Stimulated activated CD4-positive, alpha-beta T cell treated with anti-CD3 and anti-CD28 coated beads, Interleukin-2, amount 100 ng/mL, for 4 hours (primary cell): ENCODE measurements at places on chromosomes 3 and 15.

DNA sequence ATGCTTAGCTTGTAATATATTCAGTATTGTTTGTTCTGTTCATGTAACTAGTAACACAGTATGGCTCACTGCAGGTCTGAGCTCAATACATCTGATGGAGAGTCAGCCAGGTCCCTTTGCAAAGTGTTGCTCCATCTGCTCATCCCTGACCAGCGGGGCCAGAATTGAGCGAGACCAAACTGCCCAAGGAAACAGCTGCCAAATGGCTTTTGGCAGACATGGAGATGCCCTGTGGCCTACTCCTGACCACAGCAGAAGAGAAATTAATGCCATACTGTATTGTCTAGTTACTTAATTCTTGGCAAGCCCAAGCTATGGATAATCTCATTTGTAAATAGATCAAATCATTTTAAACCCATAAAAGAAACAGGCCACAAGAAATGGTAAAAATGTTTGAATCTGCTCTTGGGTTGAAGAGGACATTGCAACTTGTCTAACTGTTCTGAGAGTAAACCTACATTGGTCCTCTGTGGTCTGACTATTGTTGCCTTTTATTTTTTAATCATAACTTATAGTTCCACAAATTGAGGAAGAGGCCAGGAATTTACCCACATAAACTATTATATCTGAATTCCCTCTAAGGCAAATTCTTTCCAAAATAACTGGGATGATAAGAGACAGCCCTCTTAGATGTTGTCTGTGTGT, 209.5 kb downstream of the EBLN2 start:
- DNase-seq = no peak

- no peak for DNase-seq
These were observed 136.5 kb downstream of the TPRA1 start for GRCh38 chr3:127454051-127454450.

DNA sequence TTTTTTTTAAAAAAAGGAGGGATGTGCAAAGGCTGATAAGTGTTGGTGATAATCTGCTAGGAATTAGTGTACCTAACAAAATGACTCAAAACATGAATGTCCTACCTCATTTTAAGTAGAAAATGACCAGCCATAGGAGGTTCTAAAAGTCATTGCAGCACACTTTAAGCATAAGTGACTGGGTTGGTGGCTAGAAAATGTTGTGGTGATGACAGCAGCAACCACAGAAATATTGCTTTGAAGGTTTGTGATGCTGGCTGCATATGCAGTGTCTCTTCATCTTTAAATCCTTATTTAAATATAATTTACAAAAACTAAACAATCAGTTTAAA, 55.2 kb downstream of the CMSS1 start:
- DNase-seq = no peak

DNA sequence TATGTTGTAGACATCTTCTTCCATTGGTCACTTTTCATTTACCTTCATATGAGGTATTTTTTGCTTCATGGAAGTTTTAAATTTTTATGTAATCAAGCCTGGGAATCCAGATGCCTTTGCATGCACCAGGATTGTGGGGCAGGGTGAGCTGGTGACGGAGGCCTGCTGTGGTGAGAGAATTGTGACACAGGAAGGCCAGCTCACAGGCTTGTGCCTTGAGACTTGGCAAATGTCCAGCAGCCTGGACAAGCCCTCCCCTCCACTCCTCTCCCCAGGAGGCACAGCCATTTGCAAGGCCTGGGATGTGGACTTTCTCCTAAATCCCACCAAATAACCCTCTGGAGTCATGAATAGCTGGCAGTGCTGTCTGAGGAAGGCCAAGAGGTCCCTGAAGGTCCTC, 67.4 kb downstream of the RHCG start:
- DNase-seq = no peak

DNA sequence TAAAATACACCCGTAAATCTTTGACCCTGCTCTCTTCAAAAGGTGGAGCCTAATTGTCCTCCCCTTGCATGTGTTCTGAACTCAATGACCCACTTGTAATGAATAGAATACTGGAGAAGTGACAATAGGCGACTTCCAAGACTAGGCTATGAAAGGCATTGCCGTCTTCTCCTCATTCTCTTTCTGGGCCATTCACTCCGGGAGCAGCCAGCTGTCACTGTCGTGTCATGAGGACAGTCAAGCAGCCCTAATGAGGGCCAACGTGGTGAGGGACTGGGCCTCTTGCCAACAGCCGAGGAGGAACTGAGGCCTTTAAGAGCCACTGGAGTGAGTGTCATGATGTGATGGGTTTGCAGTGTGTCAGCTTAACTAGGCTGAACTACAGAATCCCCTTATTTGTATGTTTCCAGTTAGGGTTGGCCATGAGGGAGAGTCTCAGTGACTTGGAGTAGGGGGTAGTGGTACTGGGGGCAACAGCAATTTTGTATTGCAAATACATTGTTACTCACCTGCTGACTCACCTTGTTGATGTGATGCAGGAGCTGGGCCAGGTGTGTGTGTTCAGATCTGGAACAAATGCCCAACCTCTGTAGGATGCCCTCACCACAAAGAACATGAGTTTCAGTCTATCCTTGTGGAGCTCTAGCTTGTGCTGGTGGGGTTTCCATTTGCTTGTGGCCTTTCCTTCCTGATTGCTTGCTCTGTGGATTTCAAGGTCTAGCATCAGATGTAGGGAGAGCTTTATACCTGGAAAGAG, 188.5 kb upstream of the PROK2 start:
- no peak for DNase-seq

DNA sequence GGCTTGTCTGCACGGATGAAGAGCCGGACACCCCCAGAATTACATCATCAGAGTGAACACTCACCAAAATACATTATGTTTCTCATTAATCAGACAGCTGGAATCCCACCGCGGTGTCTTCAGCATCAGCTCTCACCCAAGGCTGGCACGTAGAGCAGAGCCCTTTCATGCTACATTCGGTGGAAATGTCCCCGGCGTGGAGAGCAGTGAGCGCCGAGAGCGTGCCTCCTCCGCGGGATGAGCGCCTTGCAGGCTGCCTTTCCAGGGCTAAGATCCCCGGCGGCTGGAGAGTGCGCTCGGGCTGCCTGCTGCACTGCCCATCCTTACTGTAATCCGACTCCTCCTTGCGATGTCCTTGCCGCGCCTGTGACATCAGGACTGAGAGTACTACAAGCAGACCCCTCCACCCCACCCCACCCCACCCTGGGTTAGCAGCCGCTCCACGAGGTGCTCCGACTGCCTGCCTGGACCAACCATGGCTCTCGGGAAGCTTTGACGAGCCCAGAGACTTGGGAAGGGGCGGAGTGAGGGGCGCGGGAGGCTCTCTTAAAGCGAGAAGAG, at the start of gene ZNF385D:
ZNF385D (minus strand) TSS at position 380 of the 561 bp plus-strand sequence; CDS start at position 86, 294 bp downstream.
- no peak for DNase-seq

DNA sequence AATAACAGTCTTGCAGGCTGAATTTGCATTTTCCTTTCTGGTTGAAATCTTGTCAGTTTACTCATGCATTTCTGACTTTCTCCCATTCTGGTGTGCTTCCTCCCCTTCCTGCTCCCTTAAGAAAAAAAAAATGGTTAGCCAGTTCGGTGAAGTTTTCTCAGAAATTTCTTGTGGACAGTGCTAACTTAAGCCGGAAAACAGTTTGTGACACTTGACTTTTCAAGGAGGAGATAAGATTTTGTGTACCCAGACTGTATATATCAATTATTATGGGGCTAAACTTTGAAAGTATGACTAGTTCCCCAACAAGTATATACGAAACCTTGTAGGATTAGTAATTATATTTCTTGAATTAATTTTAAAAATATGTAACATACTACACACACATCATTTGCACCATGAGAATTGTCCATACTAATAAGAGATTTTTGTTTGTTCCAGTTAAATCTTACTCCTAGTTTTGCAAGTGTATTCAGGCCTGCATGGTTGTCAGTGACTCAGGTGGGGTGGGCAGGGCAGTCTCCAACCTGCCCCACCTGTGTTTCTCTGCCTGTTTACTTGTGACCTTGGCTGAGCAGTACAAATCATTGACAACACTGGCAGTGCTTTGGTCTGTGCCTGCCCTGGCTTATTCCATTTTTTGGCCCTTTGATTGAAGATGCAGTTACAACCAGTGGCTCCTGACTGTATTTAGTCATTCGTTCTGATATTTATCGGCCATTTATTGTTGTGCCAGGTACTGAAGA, 19.1 kb downstream of the UBE2E1 start:
- no peak for DNase-seq
